Hepatocyte (in vitro differentiated cells): ENCODE measurements at places on chromosomes 16 and 17.

DNA sequence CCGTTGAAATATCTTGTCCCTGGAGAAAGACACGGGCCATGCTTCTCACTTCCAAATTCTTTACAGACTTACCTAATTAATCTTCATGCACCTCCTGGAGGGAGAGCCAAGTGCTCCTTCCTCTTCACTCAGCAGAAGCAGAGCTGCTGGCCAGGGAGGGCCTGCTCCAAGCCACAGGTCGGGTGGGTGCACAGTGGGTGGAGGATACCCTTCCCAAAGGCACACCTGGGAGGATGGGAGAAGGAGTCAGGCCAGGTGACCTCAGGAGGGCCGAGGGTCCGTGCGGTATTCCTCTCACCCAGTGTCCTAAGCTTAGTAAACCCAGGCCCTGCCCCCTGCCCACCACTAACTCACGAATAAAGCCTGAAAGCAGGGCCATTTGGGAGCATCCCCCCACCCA, 171.3 kb upstream of the RPL38 start:
- no peak for DNase-seq
- no peak overlapping the region for H3K4me3 ChIP-seq
- H3K27me3 ChIP-seq: peaks cover 4% of the 10 kb centered on the region
- peaks cover under 1% of the 10 kb centered on the region for H3K4me1 ChIP-seq
- H3K27ac ChIP-seq: no peak overlapping the region

- H3K27ac ChIP-seq: no peak overlapping the region
- H3K36me3 ChIP-seq: no peaks in the 10 kb centered on the region
- no peak for DNase-seq
- peaks cover under 1% of the 10 kb centered on the region for H3K4me1 ChIP-seq
Measured at GRCh38 chr17:73498176-73498575, 146.1 kb downstream of the SDK2 start.

DNA sequence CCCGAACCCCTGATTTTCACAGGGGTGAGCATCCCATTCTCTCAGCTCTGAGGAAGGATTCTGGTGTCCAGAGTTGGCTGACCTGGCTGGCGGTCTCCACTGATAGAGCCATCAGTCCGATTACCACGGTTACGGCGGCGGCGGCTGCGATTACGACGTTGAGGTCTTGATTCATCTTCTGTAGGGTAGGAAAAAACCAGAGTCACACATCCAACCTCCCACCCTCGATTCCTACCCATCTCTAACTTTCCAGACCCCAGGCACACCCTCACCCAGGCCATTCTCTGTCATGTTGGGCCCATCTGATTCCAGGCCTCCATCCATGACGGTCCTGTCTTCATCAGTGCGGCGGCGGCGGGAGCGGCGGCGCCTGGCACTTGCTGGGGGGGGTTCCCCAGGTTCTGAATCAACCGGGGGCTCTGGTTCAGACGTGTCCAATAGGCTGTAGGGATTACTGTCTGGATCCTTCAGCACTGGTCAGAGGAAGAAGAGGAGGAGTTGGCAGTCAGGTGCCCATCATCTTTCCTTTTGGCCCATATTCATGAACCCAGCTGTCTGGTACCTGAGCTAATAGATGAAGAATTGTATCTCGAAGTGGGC, 2.6 kb upstream of the SOX15 start:
- H3K36me3 ChIP-seq: peaks cover 5% of the 10 kb centered on the region
- no peak overlapping the region for H3K4me3 ChIP-seq
- DNase-seq: no peak
- H3K27ac ChIP-seq: no peak overlapping the region

DNA sequence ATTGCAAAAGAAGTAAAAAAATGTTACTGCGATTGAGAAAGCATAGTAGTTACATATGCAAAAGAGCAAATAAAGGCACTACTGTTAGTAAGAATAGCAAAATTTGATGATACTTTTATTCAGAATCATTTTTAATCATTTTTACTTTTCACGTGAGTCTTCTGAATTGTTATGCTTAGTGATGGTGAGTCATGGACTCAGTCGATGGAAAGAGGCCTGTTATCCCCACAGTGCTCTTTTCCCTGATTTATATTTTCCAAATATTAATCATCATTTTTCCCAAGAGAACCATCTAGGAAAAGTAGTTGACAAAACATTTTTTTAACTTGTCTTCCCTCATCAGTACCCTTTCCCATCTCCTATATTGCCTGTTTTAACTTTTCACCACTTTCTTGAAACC, 181.1 kb downstream of the CHD9 start:
- DNase-seq: no peak
- H3K36me3 ChIP-seq: no peaks in the 10 kb centered on the region
- H3K27me3 ChIP-seq: no peaks in the 10 kb centered on the region
- H3K27ac ChIP-seq: no peak overlapping the region

DNA sequence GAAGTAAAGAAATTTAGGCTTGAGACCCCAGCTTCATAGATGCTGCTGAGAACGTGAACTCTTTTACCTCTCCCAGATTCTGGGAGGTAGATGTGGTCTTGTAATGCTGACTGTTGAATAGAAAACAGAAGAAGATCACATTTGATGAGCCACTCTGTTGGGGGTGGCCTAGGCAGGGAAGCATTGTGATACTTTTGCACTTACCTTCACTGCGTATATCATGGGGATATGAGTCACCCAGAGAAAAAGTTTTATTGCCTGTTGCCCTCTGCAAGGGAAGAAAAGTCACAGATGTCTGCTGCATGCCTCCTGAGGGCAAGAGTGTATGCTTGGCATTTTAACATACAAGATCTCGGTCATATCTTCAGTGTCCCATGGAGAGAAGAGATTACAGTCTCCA, 365.4 kb downstream of the SNX29 start:
- H3K4me3 ChIP-seq: no peak overlapping the region
- no peak overlapping the region for H3K27ac ChIP-seq
- DNase-seq: no peak
- H3K27me3 ChIP-seq: no peaks in the 10 kb centered on the region
- no peaks in the 10 kb centered on the region for H3K4me1 ChIP-seq
- H3K36me3 ChIP-seq: no peaks in the 10 kb centered on the region

- peaks cover 39% of the 10 kb centered on the region for H3K4me1 ChIP-seq
- DNase-seq: no peak
- no peak overlapping the region for H3K4me3 ChIP-seq
- no peaks in the 10 kb centered on the region for H3K27me3 ChIP-seq
Measured at GRCh38 chr17:76250141-76250540, 9.8 kb upstream of the RNF157 start.

DNA sequence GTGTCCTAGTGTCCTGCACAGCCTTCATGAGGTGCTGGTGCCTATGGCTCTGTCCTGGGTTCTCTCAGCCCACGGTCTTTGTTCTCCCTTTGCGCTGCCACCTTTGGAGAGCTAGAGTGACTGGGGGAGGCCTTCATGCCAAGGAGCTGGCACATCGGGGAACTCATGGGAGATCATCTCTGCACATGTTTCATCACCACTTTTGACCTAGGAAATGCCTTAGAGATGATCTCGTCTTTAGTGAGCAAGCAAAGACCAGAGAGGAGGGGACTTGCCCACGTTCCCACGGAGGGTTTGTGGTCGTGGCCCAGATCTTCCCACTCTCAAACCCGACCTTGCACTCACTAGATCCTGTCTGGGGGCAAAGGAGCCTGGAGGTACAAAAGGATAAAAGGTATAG, 23.5 kb downstream of the TBX4 start:
- no peak for DNase-seq
- no peaks in the 10 kb centered on the region for H3K27me3 ChIP-seq
- H3K27ac ChIP-seq: no peak overlapping the region

DNA sequence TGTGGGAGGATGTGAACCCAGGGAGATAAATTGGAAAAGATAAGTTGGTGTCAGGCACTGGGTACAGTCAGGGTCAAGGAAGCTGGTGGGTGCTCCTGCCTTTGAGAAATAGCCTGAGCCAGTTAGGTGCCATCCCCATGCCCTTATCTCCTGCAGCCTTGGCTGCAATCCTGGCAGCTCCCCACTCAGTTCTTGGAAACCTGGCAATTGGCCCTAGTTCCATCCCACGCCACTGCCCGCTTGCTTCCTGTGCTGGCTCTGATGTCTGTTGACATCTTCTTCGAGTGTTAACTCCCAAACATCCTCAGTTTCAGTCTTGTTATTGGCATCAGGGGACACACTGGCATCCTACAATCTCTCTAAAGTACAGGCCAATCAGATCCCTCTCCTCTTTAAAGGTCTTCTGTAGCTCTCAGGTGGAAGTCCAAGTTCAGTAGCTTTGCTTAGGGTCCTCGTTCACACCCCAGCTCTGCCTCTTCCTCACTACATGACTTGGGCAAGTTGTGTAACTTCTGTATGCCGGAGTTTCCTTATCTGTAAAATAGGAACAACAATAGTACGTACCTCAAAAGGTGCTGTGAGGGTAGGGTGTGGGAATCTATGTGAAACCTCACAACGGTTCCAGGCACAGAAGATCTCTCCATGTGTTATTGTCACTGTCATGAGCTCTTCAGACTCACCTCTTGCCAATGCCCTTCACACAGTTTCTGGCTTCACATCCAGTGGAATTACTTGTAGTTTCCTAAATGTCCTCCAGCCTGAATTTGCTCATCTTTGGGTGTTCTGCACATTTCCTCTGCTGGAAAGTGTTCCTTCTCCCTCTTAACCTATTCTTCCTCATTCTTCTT, 13.5 kb upstream of the PRKAR1A start:
- H3K36me3 ChIP-seq: no peaks in the 10 kb centered on the region
- H3K4me3 ChIP-seq: no peak overlapping the region
- no peak overlapping the region for H3K27ac ChIP-seq

- no peaks in the 10 kb centered on the region for H3K36me3 ChIP-seq
- no peak overlapping the region for H3K4me3 ChIP-seq
- H3K27me3 ChIP-seq: no peaks in the 10 kb centered on the region
- H3K27ac ChIP-seq: no peak overlapping the region
- DNase-seq: no peak
Measured at GRCh38 chr16:65469116-65469515, 347.3 kb upstream of the CDH11 start.

DNA sequence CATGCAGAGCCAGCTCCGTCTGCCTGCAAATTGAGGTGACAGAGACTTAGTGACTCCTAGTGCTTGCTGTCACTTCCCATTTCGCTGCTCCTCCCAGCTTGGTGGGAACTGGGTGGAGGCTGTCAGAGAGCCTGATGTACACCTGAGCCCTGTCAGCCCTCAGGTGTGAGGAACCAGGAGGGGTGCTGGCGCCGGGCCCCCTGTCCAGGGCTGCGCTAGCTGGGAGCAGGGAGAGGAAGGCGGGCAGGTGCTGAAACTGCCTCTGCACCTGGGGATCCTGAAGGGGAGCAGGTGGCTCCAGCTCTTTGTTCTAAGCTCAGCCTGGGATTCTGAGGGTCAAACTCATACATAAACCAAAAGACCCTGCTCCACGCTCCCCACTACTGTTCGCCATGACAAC, 10.8 kb upstream of the WSCD1 start:
- H3K27me3 ChIP-seq: peaks cover 3% of the 10 kb centered on the region
- no peaks in the 10 kb centered on the region for H3K36me3 ChIP-seq

DNA sequence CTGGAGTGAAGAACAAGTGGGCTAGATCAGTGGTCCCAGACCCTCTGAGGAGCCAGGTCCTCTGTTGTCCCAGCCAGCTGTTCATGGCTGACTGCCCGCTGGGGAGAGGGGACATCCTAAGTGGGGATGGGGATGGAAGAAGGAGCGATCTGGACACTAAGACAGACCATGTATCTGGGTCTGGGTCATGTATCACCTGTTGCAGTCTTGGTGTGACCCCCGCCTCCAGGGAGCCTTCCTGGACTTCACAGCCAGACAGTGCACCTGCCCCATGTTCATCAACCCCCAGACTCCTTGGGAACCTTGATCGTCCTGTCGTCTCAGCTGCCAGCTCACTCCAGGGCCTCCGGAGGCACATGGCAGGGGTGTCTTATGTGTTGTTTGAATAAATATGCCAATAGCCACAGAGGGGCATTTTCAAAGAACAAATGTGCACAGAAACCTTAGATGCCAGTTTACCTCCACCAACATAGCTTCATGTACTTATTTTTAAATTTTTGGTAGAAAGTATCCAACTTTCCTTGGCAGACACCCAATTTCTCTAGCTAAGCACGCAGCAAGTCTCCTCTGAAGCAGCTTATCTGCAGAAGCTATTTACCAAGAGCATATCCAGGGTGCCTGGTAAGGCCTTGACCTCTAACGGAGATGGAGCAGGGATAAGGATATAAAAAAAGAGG, 43.2 kb downstream of the CRISPLD2 start:
- H3K36me3 ChIP-seq: no peaks in the 10 kb centered on the region
- H3K4me3 ChIP-seq: no peak overlapping the region
- no peaks in the 10 kb centered on the region for H3K4me1 ChIP-seq
- no peak overlapping the region for H3K27ac ChIP-seq

DNA sequence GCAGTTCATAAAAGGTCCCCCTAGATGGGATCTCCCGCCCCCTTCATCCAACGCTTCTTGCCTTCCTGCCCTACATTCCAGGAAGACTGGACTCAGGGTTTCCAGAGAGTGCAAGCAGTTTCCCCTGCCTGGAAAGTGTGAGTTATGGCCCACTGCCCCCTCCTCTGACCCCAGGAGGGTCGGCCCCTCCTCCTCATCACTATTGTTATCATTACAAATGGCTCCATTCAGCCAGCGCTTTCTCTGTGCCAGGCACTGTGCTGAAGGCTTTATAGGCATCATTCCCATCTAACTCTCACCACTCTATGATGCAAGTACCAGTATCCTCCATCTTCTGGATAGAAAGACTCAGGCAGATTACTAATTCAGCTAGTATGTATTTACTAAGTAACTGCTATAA, 90.7 kb downstream of the USP31 start:
- H3K36me3 ChIP-seq: no peaks in the 10 kb centered on the region
- no peaks in the 10 kb centered on the region for H3K4me1 ChIP-seq
- H3K27me3 ChIP-seq: peaks cover 5% of the 10 kb centered on the region
- no peak overlapping the region for H3K4me3 ChIP-seq
- DNase-seq: no peak

DNA sequence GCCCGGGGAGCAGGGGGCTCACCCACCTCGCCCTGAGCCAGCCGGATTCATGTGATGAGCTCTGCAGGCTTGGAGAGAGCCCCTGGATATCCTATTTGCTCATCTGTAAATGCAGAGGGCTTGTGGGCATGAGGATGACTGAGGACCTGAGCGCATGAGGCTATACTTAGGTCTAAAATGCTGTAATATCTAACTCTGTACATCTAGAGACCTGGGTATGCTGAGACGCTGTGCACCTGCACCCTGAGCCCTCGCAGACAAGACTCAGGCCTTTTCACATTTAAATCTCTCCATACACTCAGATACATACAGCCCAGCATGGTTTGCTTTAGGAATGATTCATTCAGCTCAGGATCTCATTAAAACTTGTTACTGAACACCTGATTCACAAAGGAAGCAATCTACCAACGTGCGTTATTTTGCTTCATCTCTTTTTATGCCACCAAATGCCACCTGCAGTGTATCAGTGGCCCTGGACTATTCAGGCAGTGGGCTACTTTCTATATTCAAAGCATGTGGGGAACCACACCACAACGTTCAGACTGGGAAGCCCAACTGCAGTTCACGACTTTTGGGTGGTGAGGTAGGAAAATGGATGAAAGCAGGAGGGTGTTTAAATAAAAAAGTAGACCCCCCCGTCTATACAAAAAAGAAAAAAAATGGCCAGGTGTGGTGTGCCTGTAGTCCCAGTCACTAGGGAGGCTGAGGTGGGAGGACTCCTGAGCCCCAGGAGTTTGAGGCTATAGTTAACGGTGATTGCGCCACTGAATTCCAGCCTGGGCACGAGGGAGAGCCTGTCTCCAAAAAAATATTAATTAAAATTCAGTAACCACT, 12.0 kb downstream of the USP7 start:
- H3K27ac ChIP-seq: peak overlapping the region; percentile 47
- H3K27me3 ChIP-seq: no peaks in the 10 kb centered on the region
- no peak for DNase-seq
- peaks cover 42% of the 10 kb centered on the region for H3K4me1 ChIP-seq

GRCh38 chr16:58485184-58485887, 14.6 kb upstream of the NDRG4 start:
- H3K27me3 ChIP-seq: no peaks in the 10 kb centered on the region
- H3K36me3 ChIP-seq: no peaks in the 10 kb centered on the region
- no peak overlapping the region for H3K27ac ChIP-seq
- H3K4me1 ChIP-seq: no peaks in the 10 kb centered on the region
- DNase-seq: no peak
